Stimulated activated CD8-positive, alpha-beta memory T cell treated with anti-CD3 and anti-CD28 coated beads, Interleukin-4, amount 100 ng/mL, for 1 hour (primary cell): ENCODE measurements at places on chromosomes 2 and 18.

DNA sequence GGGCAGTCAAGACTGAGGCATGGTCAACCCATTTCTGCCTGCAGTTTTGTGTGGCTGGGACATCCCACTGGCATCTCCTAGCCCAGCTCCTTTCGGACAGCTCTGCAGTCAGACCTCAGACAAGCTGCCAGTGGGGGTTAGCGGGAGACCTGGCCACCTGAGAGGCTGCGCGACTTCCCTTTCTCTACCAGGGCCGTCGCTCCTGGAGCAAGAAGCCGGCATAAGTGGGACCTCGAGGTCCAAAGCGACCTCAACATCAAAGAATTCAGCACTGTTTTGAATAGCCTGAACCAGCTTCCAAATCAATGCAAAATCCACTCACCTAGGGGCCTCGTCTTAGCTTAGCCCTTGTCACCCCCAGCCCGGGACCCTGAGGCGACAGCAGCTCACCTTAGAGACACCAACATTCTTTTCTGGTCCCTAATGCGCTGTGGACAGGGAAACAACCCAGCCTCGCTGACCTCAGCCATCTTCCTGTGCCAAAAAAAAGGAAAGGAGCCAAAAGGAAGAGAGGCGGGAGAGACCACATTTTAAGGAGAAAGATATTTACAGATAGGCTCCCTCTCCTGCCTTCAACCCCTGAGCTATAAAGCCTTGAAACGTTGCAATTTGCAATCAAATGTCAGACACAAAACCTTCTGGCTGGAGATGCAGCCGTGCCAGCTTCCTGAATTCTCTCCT, 81.2 kb downstream of the GFPT1 start:
- no peak for DNase-seq

DNA sequence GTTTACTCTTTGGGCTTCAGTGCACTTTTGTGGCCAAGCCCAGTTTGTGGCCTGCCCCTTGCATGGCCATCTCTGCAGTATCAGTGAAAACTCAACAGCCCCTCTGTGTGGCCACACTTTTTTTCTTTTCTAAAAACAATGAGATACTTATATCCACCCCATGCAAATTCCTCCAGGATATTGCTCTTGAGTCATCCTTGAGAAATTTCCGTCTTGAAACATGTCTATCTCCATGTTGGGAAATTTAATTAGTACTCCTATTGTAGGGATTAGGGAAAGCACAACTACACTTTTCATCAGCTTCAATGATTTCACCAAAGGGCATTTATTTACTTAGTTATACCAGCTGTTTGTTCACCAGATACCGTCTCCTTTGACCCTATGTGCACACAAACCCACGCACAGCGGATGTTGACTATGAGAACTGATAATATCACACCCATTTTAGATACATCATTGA, 993.1 kb downstream of the TSN start:
- no peak for DNase-seq

GRCh38 chr18:12628706-12629702, 28.9 kb downstream of the SPIRE1 start:
- no peak for DNase-seq

DNA sequence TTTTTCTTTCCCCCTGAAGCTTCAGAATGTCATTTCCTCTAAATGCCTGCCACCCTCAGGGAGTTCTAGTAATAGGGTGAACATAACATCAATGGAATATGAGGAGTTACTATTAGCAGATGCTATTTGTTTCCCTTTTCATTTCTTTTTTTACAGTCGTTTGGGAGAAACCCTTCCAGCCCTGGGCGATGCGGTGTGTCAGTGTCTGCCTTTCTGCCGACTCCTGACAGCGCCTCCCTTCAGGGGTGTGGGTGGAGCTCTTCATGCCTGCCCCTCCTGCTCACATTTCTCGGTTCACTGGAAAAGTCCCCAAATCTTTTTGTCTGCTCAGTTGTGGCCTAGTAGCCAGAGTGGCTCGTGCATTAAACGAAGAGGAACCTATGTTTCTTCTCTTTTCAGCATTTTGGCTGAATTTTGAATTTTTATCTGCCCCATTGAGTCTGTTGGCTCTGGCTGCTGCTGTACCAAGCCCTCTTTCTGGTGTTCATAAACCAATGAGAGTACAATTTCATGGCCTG, 72.3 kb downstream of the FMNL2 start:
- DNase-seq = no peak

DNA sequence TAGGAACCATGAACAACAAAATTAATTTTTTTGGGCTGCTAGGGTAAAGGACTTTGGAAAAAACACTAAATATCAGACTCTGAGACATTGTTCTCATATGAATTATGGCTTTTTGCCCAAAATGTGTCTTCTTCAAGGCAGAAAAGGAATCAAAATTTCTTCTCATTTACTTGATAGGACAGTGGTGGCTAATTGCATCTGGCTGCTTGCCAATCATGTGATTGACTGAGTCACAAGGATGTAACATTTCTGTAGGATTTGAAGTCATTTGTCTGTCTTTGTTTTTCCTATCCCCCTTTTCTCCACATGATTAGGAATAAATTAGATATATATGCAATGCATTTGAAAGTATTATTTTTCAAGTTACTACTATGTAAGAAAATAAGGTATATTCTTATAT, 130.2 kb downstream of the SLC4A10 start:
- no peak for DNase-seq

GRCh38 chr2:13255485-13255884, 538.7 kb downstream of the TRIB2 start:
- no peak for DNase-seq

DNA sequence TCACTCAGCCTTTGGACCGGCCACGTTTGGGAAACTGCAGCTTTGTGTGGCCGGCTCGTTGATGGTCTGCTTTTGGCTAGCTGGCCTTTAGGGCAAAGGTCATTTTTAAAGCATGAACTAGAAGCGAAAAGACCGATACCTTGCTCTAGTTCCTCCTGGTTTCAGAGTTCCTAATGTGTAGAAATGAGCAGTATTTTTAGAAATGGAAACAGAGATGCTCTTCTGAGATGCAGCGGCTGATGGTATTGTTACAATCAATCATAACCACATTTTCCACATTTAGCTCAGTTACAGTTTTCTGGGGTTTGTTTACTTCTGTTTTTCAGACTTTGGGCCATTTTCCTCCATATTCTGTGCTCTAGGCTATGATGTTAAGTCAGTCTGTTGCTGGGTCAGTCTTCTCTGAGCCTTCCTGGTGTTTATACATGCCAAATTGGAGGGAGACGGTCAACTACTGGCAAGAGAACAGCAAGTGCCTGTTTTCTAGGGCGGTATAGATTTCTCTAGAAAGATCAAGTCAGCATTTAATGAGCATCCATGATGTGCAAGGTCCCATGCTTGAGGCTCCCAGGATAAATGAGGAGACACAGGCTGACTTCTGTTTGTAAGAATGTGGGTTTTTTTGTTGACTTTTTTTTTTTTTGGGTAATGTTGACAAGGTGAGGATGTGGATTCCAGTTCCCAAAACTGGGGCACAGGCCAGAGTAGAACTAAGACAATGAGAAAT, 28.0 kb downstream of the RNF144A start:
- no peak for DNase-seq

GRCh38 chr2:61233581-61233980, 71.6 kb downstream of the C2orf74 start:
- DNase-seq = no peak

DNA sequence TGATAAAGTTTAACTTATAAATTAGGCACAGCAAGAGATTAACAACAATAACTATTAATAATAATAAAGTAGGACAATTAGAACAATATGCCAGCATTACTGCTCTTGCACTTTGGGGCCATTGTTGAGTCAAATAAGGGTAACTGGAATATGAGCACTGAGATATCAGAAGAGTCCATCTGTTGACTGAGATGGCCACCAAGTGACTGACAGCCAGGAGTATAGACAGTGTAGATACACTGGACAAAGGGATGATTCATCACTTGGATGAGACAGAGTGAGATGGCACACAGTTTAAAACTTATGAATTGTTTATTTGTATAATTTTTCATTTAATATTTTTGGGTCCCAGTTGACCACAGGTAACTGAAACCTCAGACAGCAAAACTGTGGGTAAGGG, 20.0 kb downstream of the NAB1 start:
- DNase-seq = no peak

GRCh38 chr2:133235968-133236367, 332.3 kb downstream of the NCKAP5 start:
- no peak for DNase-seq

- no peak for DNase-seq
These were observed 9.3 kb downstream of the KCNIP3 start for GRCh38 chr2:95306336-95306895.

- no peak for DNase-seq
These were observed 9.7 kb upstream of the IL1RN start for GRCh38 chr2:113117541-113118262.

GRCh38 chr2:29597035-29597434, 324.4 kb downstream of the ALK start:
- DNase-seq = no peak

DNA sequence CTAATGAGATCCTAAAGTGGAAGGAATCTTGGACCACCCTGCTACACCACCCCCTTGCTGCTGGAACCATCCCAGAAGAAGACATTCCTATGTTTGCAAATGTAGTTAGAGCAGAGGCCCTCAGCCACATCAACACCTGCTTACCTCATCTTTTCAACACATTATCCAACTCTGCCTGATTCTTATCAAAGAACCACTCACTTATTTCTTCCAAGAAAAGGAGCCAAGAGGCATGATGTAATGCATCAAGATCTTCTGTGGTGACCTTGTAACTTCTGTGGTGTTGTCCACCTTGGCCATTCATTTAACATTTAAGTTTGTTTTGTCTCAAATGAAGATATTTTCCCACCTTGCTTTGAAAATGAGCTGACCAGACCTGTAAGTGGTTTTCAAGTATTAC, 338.1 kb downstream of the CTNNA2 start:
- no peak for DNase-seq

GRCh38 chr18:79554321-79554720, 125.3 kb upstream of the CTDP1 start:
- no peak for DNase-seq

DNA sequence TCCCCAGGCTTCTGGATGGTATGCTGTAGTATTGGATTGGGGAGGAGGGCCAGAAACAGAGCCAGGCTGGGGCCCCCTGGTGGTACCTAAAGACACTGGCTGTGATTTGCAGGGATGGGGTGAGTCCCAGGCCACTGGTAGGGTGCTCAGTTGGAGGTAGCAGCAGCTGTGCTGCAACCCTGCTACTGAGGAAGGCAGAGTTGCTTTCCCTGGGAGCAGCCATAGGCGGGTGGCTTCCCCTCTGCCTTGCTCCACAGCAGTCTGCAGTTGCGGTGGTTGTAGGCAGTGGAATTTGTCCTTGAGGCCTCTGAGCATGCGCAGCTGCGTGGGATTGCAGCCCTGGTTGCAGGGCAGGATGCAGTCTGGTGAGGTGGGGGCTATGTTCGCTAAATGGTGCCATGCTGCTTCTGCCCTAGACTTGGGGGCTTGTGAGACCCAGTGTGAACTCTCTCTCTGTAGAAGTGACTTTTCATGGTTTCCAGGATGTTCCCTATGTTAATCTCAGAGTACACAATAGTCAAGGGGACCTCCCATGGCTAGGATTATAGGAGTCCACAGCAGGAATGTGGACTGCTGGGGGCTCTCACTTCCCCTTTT, 443.5 kb downstream of the XIRP2 start:
- no peak for DNase-seq

DNA sequence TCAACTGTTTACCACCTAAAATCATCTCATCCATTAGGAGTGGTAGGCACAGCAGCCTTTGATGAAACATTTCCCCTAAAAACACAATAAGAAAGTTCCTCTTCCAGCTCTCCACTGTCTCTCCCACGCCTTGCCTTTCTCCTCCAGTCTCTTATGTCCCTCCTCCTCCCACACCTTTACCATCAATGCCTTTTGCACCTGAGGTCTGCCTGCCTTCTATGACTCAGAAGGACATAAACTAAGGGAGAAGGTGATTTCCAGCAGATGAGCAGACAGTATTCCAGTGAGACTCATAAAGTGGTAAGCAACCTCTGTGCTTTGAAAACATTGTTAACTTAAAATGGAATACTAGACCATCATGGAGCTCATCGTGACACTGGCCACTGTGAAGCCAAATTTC, 34.2 kb upstream of the NDUFV2 start:
- no peak for DNase-seq

GRCh38 chr2:70553334-70553583, 367 bp downstream of the TGFA start:
- DNase-seq = no peak

GRCh38 chr2:101983486-101983885, 8.3 kb upstream of the IL1R2 start:
- no peak for DNase-seq

DNA sequence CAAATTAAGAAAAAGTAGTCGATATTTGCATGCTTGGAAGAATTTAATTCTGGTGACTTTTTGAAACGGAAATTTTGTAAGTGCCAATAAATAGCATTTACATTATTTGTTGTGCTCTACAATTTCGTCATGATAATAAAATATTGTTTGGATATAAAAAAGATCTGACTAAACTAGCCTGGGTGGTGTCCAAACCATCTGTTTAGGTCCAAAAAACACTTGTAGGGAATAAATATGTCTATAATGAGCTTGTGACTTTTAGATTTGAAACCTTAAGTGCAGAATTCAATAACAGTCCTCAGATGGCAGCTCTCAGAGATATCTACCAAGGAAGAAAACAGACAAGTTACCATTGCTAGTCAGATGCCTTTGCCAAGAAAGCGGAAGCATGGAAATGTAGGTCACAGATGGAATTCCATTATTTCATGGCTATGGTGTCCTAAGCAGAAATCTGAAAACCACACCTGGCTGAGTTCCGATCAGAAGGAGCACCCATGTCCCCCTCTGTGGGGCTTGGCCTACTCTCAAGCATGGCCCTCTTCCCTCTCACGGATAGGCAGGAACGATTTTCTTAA, 731.1 kb downstream of the RNF144A start:
- DNase-seq = no peak

DNA sequence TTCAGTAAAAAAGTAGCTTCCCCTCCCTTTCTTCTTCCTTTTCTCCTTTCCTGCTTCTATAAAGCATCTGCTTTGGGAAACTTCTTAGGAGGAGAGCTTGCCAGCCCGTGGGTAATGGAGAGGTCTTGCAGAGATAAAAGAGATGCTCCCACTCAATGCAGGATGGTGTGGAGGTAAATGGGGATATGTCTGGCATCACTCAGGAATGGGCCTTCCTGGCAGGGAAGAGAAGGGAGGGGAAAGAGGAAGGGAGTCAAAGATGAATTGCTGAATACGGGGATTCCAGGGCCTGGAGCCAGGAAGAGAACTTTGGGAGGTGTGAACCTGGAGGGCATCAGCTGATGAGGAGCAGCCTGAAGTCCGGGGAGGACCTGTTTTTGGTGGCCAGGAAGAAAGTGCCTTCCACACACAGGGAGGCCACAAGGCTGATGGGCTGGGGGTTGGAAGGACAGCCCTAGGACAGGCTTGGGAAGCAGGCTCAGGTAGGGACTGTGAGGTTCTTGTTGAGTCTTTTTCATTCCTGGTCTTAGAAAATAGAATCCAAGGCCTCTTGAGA, 25.2 kb downstream of the IL1B start:
- no peak for DNase-seq
